Glutamatergic neuron (in vitro differentiated cells): ENCODE measurements at places on chromosomes 2 and 18. TPM values are rescaled to one million over a fixed set of nuclear protein-coding genes. Genes with fewer than 3 reads are reported as not detected.

Gene CGREF1
- 1.3 TPM for total RNA-seq

GRCh38 chr2:26536371-26537068 is 58.6 kb upstream of the OTOF start:
- no peak for DNase-seq

DNA sequence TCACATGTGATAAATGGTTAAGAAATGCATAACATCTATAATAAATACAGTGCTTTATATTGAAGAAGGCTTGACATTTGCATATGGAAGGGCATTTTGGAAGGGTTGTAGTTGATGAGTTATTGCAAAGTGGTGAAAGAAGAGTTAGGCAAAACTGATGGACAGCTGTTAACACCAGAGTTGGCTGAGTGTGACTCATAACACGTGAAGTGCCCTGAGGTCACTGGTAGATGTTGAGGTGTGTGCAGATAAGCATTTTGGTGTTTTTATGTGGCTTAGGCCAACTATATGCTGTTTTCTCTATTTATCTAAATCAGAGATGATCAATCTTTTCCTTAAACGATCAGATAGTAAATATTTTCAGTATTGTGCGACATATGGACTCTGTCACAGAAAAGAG is 154.3 kb upstream of the KCNH7 start:
- DNase-seq: no peak

DNA sequence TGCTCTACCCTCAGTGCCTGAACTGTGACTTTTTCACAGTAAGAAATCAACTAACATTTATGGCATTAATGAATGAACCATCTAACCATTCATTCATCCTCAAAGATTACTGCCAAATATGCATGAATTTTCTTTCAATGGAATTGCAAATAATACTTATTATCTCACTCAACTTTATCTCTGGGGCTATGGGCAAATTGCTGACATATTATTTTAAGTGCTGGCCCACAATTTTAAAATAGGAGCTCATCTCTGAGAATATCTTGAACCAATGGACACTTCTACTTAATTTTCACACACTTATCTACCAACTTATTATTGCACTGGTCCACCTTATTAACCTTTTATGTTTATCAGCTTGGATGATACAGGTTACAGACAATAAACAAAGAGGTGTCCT is 182.8 kb downstream of the RBM43 start:
- DNase-seq: no peak

DNA sequence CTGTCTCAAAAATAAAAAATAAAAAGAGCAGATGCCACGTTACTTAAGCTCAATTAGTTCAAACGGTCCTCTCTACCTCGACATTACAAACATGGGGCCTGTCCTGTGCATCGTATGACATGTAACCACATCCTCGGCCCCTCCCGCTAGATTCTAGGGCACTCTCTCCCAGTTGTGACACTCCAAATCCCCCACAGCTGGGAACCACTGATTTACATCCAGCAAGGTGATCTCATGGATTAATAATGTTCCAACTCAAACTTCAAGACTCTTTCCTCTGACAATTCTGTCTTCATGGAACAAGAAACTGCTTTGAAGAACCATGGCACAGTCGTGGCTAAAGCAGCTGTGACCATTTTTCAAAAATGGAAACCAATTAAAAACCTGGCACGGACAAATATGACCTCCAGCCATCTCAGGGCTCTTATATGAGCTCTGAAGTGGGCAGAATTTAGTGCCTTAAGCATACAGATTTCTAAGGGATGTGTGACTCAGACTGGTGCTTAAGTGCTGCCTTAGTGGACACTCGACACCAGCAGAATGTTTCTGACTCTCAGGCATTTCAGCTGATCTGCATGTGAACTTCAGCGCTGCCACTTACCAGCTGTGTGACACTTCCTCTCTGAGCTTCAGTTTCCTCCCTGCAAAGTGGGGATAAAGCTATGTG is 31.7 kb upstream of the ASAP2 start:
- no peak for DNase-seq
